ENCODE measurements at places on chromosomes 4 and X. TPM values are rescaled to one million over a fixed set of nuclear protein-coding genes. Genes with fewer than 3 reads are reported as not detected.

The BEND2 gene
- total RNA-seq = not detected

The GAGE12J gene
- not detected for total RNA-seq

The STPG2 gene
- total RNA-seq = not detected

The TMA16 gene
- total RNA-seq = 22.6 TPM

The MAGED4 gene
- total RNA-seq = 6.3 TPM

The SPANXA2 gene
- total RNA-seq = not detected

The PRDM8 gene
- total RNA-seq = 0.41 TPM

The MFAP3L gene
- 4.5 TPM for total RNA-seq

The NMU gene
- 1.1 TPM for total RNA-seq

The FGFBP1 gene
- 4.3 TPM for total RNA-seq

The PAGE1 gene
- not detected for total RNA-seq

The SMIM43 gene
- total RNA-seq = 0.46 TPM

The OPRPN gene
- total RNA-seq = not detected

The CCSER1 gene
- not detected for total RNA-seq

The NHS gene
- total RNA-seq = 5.6 TPM

The OCIAD1 gene
- 129 TPM for total RNA-seq

The CT45A10 gene
- 0.38 TPM for total RNA-seq

The DRD5 gene
- total RNA-seq = not detected

The FAM184B gene
- total RNA-seq = 0.05 TPM

The NAA10 gene
- total RNA-seq = 243 TPM

The MSN gene
- total RNA-seq = 269 TPM

The SPATA4 gene
- not detected for total RNA-seq

The TRIML2 gene
- total RNA-seq = 64.1 TPM

The UGT2B10 gene
- total RNA-seq = not detected

The CRLF2 gene
- 1.4 TPM for total RNA-seq

The SPIN2A gene
- 0.13 TPM for total RNA-seq

The SUPT20HL1 gene
- total RNA-seq = not detected

The SHROOM3 gene
- 7.9 TPM for total RNA-seq

The SORBS2 gene
- 0.30 TPM for total RNA-seq

The CBLL2 gene
- not detected for total RNA-seq

The METAP1 gene
- total RNA-seq = 50.4 TPM

The MAGEB2 gene
- not detected for total RNA-seq

The GALNT7 gene
- 21.6 TPM for total RNA-seq

The SSX2B gene
- total RNA-seq = not detected

The SLC9B1 gene
- total RNA-seq = 0.09 TPM

The PDLIM3 gene
- total RNA-seq = not detected

The MRPL1 gene
- 22.2 TPM for total RNA-seq

The CFAP99 gene
- total RNA-seq = 0.05 TPM
